Non-pigmented ciliary epithelial cell (primary cell): ENCODE measurements at places on chromosomes 11 and 22.

DNA sequence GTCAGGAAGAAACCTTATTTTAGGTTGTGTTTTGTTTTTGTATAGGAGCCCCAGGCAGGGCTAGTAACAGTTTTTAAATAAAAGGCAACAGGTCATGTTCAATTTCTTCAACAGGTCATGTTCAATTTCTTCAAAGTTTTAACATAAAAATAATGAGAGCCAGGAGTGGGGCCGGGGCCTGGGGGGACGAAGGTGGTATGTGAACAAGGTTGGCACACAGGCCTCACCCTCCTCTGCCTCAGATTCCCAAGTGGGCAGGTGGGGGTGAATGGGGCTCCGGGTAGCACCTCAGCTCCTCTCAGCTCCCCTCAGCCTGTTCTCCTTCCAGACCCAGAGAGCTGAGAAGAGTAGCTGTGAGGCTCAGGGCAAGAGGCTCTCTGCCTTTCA is 4.4 kb downstream of the DERL3 start:
- DNase-seq: no peak

DNA sequence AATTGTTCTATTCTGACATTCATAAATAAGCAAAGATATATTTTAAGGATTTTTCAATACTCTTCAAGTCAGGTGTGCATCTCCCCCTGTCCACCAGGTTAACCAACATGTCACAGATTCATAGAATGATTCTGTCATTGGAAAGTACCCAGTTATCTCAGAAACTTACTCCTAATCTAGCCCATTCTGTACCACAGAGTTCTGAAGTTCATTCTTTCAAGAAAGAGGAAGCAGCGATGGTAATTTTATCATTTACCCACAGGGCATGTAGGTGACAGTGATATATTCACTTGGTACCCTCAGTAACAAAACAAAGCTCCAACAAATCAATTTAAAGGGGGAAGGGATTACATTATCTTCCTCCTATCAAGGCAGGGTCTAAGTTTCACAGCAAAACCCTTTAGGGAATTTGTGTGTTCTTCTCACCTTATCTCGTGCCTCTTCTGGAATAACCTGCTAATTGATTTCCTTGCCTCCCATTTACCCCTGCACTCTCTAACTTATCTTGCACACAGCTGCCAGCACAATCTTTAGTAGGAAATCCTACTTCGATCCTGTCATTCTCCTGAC is 19.0 kb upstream of the MPPED2 start:
- no peak for DNase-seq

GRCh38 chr11:36722421-36722820 is 124.4 kb upstream of the RAG2 start:
- DNase-seq: no peak

- DNase-seq: no peak
Observed at GRCh38 chr11:11425806-11426205, 72.8 kb upstream of the CSNK2A3 start.

DNA sequence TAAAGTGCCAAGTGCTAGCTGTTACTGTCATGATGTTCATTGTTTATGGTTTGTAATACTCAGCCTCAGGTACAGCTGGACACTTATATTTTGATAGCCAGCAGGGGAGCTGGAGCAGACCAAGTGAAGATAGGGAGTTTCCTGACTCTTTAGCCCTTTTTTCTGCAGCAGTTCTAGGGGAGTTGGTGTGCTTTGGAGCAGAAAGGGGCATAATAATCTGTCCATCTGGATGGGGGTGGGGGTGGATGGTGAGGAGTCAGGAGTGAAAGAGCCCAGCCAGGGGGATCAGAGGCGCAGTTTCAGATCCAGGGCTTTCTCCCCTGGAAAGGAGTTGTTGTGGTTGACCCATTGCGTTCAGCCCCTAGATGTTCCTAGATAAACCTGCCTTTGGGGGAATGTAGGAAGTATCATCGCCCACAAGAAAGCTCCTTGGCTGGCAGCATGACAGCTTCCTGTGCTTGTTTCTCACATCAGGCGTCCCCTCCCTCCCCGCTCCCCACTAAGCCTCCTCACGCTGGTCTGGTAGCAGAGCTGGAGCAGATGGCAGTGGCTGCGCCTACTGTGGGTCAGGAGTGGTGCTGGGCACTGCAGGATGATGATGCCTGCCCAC is 41.9 kb downstream of the MED15 start:
- DNase-seq: no peak

GRCh38 chr11:44731685-44732430 is 5.1 kb downstream of the TSPAN18 start:
- DNase-seq: no peak

GRCh38 chr11:2777871-2778629 is 78.3 kb upstream of the KCNQ1OT1 start:
- DNase-seq: no peak

DNA sequence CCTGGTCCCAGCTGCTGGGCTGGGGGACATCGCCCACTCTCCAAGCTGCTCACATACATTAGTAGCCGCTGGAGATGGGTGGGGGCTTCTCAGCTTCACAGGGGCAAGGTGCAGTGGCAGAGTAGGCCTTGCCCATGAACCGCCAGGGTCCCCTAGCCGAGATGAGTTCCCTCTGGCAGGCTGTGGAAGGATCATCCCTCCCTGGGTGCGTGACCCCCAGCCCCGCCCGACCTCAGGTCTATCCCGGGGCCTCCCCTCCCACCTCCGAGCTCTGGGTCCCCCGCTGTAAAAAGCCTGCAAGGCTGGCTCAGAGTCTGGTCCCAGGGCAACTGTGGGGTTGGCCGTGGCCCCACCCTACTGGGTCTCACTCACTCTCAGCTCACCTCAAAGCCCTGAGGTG is 15.3 kb upstream of the TPCN2 start:
- DNase-seq: no peak

DNA sequence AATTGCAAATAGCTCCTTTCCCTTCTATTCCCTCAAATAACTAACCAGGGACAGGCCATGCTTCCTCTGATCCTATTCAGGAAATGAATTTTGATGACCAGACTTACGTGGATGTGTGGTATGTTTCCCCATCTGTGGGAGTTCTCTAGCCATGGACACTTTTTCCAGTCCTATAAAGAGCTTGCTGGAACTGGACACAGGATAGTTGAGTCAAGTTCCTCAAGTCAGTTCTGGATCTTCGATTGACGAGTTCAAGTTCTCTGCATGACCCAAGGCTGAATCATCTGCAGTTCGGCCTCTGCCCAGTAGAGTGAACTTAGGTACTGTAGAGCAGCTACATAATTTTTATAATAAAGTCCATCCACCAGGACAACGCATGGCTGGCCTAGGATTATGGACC is 52.7 kb upstream of the CCND1 start:
- DNase-seq: peak; percentile 50
